ENCODE measurements at places on chromosomes 1 and 21. TPM values are rescaled to one million over a fixed set of nuclear protein-coding genes. Genes with fewer than 3 reads are reported as not detected.
A peak's percentile ranks its signal among the peaks of the same experiment; 100 is the strongest.

- no peak for DNase-seq
Observed at GRCh38 chr1:227192163-227192562, 126.1 kb downstream of the CDC42BPA start.

Gene S100A7
- polyA plus RNA-seq = 0.96 TPM

DNA sequence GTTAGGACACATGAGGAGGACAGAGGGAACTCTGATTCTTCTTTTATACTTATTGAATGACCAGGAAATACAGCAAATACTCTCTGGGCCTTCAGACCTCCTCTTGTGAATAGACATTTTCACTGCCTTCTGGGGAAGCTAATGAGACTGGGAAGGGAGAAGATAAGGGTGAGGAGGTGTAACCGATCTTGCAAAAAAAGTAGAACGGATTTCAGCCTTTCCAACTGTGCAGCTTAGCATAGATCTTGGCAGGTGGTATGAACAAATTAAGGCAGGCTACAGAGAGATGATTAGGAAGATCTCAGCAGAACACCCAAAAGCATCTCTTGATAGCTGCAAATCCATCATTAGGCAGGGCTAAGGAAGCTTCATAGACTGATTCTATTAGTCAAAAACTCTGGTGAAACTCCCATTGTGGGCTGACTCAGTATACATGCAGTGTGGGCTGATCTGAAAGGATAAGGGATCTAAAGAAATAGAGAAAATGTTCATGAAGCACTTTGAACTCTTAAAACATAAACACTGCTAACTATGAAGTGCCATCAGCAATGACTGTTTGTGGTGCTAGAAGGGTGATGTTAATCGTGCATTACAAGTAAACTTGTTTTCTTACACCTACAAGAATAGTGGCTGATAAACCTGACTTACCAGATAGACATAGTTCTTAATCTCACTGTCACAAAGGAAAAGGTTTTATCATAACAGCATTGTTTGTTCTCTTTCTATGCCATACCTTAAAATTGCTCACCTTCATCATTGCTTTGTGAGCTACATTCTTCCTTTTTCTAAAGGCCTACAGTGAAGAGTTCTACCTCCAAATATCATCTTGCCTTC lies 85.5 kb upstream of the PALMD start:
- DNase-seq = no peak

- no peak for DNase-seq
Observed at GRCh38 chr1:33906156-33906555, 42.3 kb downstream of the HMGB4 start.

DNA sequence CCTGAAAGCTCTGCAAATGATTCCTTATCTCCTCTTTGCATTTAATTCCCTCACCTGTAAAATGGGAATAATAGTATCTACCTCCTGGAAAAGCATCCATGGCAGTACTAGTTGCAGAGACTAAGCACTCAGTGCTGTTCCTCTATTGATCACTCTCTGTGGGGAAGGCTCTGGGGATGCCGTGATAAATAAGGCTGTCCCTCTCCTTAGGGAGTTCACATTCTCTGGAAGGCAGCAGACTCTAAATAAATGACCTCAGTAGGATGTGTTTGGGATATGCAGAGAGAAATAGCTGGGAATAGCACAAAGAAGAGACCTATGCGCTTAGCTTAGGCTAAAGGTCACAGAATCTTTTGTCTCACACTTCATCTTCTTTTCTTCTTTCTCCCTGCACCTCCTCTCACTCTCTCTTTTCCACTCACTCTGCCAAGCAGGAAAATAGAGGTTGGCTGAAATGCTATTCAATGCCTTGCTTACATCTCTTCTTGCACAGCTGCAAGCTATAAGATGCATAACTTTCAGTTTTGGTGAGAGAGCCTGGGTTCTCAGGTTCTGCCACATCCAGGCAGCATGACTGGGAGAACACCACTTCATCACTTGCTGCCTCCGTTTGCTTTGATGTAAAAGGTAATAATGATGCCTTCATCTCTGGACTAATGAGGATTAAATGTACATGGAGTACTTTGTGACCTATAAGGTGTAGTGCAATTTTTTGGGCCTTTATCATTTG lies 101.5 kb downstream of the LMX1A start:
- no peak for DNase-seq

GRCh38 chr1:111471012-111471411 lies 2.8 kb upstream of the C1orf162 start:
- no peak for DNase-seq

DNA sequence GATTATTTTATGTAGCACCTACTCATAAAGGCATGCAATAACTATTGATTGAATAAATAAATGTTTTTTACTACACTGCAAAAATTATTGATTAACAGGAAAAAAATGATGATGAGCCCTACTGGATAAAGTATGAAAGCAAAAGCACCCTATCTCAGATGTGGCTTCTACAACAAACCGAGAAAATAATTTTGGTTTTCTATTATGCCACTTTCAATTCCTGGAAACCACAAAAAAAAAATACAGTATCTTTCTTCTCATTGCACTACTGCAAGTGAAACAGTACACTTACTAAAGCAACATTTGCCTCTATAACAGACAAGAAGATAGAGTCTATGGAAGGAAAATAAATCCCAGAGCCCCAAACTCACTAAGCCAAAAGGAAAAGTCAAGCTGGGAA lies 1882.4 kb downstream of the NCAM2 start:
- DNase-seq = no peak

DNA sequence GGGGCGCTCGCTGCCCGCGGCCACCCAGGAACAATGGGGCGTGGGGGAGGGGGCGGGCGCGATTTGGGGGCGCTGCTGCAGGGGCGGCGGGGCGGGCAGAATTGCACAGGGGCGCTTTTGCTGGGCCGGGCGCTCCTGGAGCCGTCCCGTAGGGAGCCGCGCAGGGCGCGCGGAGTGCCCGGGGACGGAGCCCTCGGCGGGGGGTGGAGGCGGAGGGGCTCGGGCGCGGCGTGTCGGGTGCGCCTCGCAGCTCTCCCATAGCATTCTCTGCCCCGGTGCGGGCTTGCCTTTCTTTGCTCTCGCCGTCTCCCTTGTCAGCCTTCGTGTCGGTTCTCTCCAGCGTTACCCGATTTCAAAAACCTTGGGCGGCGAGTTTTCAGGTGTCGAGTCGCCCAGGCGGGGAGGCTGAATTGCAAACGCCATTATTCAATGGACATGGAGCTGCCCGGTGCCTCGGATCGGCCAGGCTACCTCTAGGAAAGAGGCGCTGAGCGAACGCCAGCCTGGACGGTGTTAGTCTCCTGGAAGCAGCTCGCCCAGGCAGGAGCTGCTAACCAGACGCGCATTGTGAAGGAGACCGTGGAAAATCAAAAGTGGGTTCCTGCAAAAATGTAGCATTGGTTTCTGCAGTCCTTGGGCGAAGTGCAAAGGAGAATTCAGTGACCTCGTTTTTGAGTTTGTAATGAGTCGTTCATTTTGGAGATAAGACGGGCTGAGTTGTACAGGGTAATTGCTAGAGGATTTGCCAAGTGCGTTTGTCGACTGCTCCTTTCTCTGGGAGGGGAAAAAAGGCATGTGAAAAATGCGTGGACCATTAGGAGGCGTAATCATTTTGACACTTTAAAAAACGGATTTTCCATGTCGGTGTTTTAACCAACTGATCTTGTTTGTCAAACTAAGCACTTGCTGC lies 626 bp downstream of the CXADR start:
- peak; percentile 16 for DNase-seq

Data from right renal pelvis (tissue), 4 donors.